ENCODE measurements at places on chromosomes 16 and 17. TPM values are rescaled to one million over a fixed set of nuclear protein-coding genes. Genes with fewer than 3 reads are reported as not detected.

- H3K4me1 ChIP-seq: no peaks in the 10 kb centered on the region
- no peak overlapping the region for H3K4me3 ChIP-seq
- no peak for DNase-seq
- H3K27ac ChIP-seq: no peak overlapping the region
Measured at GRCh38 chr17:73280191-73280590, 18.5 kb upstream of the CPSF4L start.

DNA sequence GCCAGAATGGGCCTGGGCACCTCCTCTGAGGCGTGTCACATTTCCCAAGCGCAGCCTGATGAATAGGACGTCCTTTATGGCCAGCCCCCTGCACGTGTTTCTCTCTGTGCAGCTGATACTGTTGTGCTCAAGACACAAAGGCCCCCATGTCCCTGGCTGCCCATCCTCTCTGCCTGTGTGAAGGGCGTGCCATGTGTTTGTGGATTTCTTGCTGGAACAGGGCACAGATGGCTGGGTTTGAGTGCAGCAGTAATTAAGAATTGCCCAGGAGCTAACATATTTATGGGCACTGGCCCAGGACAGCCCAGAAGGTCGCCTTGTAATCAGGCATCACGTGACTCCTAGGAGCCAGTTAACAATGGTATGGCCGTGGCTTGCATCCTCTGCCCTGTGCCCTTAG lies 181.1 kb downstream of the CCDC182 start:
- no peak overlapping the region for H3K27ac ChIP-seq
- H3K4me3 ChIP-seq: no peak overlapping the region

DNA sequence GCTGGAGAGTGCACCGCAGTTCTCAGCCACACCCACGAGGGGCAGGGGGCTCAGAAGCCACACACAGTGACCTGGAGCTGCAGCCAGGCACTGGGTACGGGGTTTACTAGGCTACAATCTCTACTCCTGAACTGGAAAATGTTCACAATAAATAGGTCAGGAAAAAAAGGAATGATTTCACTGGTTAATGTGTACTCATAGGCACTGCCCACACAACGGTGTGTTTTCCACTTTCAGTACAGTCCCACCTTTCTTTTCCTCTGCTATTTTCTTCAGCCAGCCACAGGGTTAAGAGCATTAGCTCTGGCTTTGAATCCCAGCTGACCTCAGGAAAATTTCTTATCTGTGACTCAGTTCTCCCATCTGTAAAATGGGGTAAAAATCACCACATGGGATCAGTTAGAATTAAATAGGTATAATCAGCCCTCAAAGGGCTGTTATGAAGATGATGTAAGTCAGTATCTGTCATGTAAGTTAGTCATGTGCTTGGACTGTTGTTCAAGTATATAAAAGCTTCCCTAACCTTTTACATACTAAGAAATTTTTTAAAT lies 35.7 kb downstream of the ZCCHC14 start:
- no peaks in the 10 kb centered on the region for H3K36me3 ChIP-seq
- H3K4me3 ChIP-seq: no peak overlapping the region
- no peak overlapping the region for H3K27ac ChIP-seq

DNA sequence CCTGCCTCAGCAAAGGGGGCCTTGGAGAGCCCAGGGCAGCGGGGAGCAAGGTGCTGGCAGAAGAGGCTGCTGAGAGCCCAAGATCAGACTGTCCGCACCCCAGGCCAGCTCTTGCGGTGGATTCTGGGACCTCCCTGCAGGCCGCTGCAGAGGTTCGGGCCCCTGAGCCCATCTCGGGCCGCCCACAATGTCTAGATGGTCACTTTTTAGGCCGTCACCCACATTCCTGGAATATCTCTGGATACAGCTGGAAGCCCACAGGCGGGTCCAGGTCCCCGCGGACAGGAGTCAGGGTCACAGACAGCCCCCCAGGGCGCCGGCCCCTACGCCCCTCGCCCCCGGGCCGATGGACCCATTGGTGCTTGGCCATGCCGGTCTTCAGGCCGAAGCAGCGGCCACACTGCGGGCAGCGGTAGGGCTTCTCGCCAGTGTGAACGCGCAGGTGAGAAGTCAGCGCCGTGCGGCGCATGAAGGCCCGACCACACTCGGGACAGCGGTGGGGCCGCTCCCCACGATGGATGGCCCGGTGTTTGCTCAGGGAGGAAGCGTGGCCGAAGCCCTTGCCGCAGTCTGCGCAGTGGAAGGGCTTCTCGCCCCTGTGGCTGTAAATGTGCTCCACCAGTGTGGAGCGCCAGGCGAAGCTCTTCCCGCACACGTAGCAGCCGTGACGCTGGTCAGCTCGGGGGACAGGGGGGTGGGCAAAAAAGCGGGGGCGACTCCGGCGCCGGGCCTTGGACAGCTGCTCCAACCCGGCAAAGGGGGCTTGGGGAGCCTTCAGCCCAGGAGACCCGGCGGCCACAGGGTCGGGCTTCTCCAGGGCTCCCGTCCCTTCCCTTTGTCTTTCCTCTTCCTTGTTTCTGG lies 2.1 kb downstream of the ZNF747 start:
- no peaks in the 10 kb centered on the region for H3K27me3 ChIP-seq
- peaks cover 18% of the 10 kb centered on the region for H3K36me3 ChIP-seq
- H3K27ac ChIP-seq: no peak overlapping the region
- H3K4me3 ChIP-seq: peak overlapping the region; percentile 82
- no peak for DNase-seq
- peaks cover 35% of the 10 kb centered on the region for H3K4me1 ChIP-seq

Gene EFCAB13
- 5.9 TPM for total RNA-seq

Gene PDE6G
- 12.0 TPM for total RNA-seq

GRCh38 chr16:47204736-47205504 lies 61.2 kb upstream of the NETO2 start:
- no peak overlapping the region for H3K27ac ChIP-seq
- H3K4me1 ChIP-seq: no peaks in the 10 kb centered on the region
- no peaks in the 10 kb centered on the region for H3K27me3 ChIP-seq

DNA sequence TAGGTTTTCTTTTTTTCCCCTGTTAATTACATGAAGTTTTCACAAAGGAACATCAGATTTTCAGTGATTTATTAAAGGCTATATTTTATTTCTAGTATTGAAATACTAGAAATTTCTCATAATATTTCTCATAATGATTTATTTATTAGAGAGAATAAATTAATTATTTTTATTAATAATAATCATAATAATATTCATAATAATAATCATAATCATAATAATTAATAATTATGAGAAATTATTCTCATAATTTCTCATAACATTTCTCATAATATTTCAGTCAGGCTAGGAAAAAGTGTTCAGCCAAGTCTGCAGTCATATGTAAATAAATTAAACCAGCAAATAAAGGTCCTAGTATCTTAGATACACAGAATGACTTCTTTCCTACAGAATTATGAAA lies 41.4 kb downstream of the CNTNAP4 start:
- H3K4me3 ChIP-seq: no peak overlapping the region
- H3K36me3 ChIP-seq: no peaks in the 10 kb centered on the region
- H3K4me1 ChIP-seq: no peaks in the 10 kb centered on the region

- DNase-seq: no peak
- no peak overlapping the region for H3K4me3 ChIP-seq
- H3K27me3 ChIP-seq: no peaks in the 10 kb centered on the region
Measured at GRCh38 chr16:23520500-23520899, 10.2 kb upstream of the GGA2 start.

Gene KRT36
- total RNA-seq: not detected

Gene KLHL10
- not detected for total RNA-seq

GRCh38 chr17:81452551-81452950 lies 57.3 kb downstream of the BAHCC1 start:
- H3K27ac ChIP-seq: no peak overlapping the region

GRCh38 chr16:27561216-27561615 lies 11.3 kb downstream of the KATNIP start:
- H3K4me3 ChIP-seq: no peak overlapping the region
- no peaks in the 10 kb centered on the region for H3K27me3 ChIP-seq
- no peak overlapping the region for H3K27ac ChIP-seq
- H3K36me3 ChIP-seq: no peaks in the 10 kb centered on the region
- DNase-seq: no peak
- H3K4me1 ChIP-seq: no peaks in the 10 kb centered on the region

GRCh38 chr17:5042157-5043022 lies 7.2 kb upstream of the SLC52A1 start:
- DNase-seq: peak; percentile 66
- H3K4me3 ChIP-seq: peak overlapping the region; percentile 89
- peaks cover 18% of the 10 kb centered on the region for H3K36me3 ChIP-seq
- H3K27me3 ChIP-seq: no peaks in the 10 kb centered on the region
- H3K27ac ChIP-seq: peak overlapping the region; percentile 95

GRCh38 chr16:27127308-27127707 lies 60.6 kb downstream of the C16orf82 start:
- H3K27ac ChIP-seq: no peak overlapping the region
- H3K36me3 ChIP-seq: no peaks in the 10 kb centered on the region
- no peaks in the 10 kb centered on the region for H3K27me3 ChIP-seq

GRCh38 chr17:64117981-64118979 lies 11.7 kb downstream of the ERN1 start:
- peaks cover 54% of the 10 kb centered on the region for H3K4me1 ChIP-seq
- H3K27me3 ChIP-seq: no peaks in the 10 kb centered on the region
- peaks cover 18% of the 10 kb centered on the region for H3K36me3 ChIP-seq
- H3K27ac ChIP-seq: no peak overlapping the region

GRCh38 chr16:88750854-88751253 lies 34.2 kb downstream of the PIEZO1 start:
- H3K4me1 ChIP-seq: peaks cover 22% of the 10 kb centered on the region
- DNase-seq: no peak
- no peak overlapping the region for H3K4me3 ChIP-seq
- H3K27ac ChIP-seq: no peak overlapping the region
- H3K27me3 ChIP-seq: no peaks in the 10 kb centered on the region

DNA sequence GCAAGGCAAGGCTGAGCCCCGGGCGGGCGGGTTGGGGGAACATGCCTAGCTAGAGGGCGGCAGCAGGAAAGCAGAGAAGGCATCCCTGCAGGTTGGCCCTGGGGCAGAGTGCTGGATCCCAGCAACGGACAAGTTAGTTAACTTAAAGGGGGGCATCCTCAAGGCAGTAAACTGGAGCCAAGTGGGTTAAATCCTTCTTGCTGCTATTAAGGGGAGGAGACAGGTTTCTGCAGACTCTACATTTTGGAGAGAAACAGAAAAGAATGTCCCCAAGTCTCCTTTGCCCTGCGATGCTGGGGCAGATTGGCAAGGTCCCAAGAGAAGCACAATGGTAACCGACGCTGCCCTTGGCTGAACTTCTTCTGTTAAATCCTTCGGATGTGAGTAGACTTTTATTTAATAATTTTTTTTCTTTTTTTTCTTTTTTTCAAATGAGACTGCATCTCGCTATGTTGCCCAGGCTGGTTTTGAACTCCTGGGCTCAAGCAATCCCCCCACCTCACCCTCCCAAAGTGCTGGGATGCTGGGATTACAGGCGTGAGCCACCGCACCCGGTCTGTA lies 14.0 kb downstream of the ATP5PD start:
- H3K4me3 ChIP-seq: peak overlapping the region; percentile 91
- no peaks in the 10 kb centered on the region for H3K36me3 ChIP-seq
- H3K27ac ChIP-seq: no peak overlapping the region
- H3K27me3 ChIP-seq: no peaks in the 10 kb centered on the region

All from activated CD8-positive, alpha-beta memory T cell treated with anti-CD3 and anti-CD28 coated beads, Interleukin-2, amount 10 ng/mL, durations not matched to agents 7 days and 5 days (primary cell).